SK-N-DZ (cell line): ENCODE measurements at places on chromosomes 2 and 18.

DNA sequence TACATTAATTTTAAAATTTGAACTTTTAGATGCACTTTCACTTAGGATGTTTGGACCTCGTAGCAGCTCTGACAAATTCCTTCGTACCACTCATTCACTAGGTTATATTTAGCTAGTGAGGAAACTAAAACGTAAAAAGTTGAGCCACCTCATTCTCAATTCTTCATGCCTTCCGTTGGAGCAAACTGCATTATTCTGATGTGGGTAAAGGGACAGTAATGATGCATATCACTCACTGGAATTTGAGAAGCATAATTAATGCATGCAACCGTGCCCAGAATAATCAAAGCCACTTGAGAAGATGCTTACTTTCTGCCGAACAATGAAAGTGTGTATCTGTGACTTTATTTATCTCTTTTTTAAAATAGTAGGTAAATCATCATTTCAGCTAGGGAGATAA lies 2.2 kb downstream of the CNOT9 start:
- DNase-seq = no peak

DNA sequence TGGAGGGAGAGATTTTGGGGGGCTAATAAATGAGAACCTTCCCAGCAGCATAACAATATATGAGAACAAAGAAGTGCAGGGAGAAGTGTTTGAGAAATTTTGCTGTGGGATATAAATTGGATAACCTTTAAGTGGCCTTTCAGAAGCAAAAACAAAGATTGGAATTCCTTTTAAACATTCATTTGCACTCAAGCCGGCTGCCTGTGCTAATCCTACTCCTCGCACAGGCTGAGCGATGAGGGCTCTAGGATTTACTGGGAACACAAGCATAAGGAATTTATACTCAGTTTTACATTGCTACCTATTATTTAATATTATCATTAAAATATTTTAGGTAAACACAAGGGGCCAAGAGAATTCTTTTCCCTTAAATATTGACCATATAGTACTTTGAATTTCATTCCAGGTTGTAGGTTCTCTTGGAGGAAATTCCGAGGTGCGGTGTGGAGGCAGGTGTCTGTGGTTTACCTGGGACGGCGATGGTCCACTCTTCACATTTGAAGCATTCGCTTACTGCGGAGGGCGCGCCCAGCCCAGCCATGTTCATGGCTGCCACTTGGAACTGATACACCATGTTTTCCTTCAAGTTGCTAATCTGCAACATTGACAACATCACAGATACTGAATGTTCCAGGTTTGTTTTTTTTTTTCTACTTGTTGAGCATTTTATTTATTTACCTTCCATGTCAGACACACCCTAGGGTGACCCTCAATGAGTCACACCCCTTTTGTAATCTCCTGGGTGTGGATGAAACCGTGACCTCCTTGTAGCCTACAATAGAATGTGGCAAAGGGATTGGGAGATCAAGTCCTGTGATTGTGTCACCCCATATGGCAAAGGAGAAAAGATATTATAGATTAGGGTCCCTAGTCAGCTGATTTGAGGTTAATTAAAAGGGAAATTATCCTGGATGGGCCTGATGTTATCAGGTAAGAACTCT lies 100.1 kb downstream of the MYOM1 start:
- no peak for DNase-seq

- DNase-seq = peak; percentile 73
These were observed 3.7 kb upstream of the GAD1 start for GRCh38 chr2:170812710-170813600.

- no peak for DNase-seq
These were observed 21.2 kb downstream of the CLUL1 start for GRCh38 chr18:617970-618504.

DNA sequence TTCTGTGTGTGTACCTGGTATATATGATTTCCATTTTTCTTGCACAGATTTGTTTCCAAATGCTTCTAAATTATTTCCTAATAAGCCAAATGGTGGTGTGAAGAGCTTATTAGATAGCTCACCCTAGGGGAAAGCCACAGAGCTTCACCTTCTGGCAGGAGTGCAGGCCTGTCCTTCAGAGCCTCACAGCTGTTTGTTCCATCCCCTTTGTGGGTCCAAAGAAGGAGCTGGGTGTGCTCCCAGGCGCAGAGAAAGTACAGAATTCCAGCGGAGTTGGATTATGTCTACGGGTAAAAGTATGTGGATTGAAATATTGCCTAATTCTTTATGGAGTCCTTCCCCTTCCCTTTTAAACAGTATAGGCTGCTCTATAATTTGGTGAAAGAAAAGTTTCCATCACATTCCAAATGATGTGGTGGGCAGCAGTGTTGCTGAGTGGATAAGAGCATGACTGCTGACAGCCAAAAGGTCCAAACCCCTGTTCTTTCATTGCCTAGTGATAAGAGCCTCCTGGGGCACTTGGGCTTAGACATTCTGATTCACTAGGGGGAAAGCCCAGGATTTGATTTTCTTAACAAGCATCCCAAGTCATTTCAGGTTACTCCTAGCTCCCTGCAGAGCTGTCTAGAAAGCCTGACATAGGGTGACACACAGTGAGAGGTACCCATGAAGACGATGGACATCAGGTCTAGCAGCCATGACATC lies 86.6 kb downstream of the WDSUB1 start:
- no peak for DNase-seq

GRCh38 chr18:73038336-73038735 lies 170.5 kb upstream of the NETO1 start:
- no peak for DNase-seq

DNA sequence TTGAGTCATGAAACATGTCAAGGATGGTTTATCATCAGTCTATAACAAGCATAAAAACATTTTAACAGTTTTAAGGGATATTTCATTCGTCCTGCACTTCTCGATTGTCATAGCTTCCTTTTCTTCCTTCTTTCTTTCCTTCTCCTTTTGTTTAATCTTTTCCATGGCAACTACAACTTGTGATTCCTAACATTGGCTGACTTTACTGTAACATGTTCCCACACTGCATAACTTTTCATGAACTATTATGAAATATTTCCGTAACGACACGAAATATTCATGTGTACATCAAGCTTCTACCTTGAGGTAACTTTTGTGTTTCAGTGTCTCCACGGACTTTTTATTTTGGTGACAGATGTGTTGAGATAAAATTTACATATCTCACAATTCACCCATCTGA lies 134.4 kb downstream of the ACTR3 start:
- no peak for DNase-seq

DNA sequence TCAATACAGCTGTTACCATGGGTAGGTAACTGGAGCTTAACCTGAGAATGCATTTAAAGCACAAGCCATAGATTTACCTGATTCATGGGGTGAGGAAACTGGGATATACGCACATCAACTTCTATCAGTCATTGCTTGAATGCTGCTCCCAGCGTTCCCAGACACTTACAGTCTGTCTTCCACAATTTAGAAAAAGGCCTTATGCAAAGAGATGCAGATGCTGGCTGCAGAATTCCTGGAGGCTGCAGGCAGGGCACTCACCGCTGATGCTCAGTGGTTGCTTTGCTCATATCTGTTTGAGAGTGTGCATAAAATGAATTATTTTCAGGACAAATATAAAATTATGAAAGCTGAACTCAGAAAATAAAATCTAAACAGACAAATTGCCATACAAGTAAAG lies 950.7 kb upstream of the PIK3C3 start:
- DNase-seq = peak; percentile 2

DNA sequence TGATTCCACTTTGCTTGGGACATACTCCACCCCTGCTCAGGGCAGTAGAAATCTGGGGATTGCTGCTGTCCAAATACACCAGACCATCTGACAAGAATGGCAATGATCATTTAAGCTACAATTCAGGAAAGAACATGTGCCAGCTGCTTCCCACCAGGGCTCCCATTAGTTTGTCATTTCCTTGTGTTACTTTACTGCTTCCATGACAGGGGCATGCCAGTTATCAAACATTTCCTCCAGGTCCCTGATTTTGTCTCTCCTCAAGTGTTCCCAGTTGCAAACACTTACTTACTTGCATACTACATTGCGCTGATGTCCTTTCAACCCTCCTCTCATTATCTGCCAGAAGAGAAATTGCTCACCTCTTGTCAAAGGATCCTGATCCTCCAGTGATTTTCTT lies 474.5 kb upstream of the DCC start:
- DNase-seq = no peak

DNA sequence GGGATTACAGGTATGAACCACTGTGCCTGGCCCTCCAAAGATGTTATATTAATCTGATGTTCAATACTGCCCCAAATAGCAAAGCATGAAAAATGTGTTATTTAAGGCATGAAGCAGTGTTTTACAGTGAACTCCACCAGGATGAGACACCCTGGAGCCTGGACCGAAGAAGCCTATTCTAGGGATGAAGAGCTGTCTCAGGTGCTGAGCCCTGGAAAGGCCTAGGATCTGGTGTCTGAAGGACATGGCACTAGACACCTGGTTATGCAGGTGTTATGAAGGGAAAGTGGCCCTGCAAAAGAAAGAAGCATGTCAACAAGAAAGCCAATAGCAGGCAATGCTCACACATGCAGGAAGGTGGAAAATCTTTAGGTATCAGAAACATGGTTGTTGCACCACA lies 374.4 kb downstream of the CLIP4 start:
- no peak for DNase-seq

GRCh38 chr2:156797832-156798231 lies 361.7 kb downstream of the GPD2 start:
- no peak for DNase-seq

DNA sequence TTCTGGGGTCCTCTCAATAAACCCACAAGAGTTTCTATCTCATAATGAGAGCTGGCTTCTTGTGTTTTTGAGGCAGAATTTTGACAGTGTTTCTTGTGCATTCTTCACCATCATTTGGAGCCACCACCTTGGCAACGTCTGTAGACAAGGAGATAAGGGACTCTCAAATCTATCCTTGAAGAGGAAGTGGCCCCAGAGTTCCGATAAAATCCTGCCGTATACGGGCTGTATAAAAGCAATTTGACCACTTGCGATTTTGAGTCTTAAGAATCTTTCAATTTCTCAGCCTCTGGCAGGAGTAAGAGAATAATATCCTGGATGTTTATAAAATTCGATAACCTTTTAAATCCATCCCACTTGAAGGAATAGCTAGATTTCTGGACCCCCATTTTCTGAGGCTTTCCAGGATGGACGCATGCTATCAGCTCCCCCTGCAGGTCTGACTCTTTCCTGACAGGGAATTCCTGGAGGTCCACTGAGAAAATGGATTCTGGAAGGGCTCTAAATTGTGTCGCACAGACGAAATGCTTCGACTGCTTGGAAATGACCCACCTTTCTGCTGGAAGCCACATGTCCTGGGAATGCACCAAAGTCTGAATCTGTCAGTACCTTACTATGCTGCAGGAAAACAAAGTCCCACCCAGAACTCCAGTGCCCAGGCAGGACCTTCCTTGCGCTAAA lies 54.1 kb downstream of the E2F6 start:
- peak; percentile 47 for DNase-seq

GRCh38 chr2:64219149-64219548 lies 74.9 kb upstream of the PELI1 start:
- DNase-seq = no peak

GRCh38 chr18:76495006-76495370 lies at the start of gene ZNF516:
ZNF516 (minus strand) TSS chr18:76495242; CDS start chr18:76443054, 52,188 bp downstream.
- peak; percentile 42 for DNase-seq

GRCh38 chr2:231461516-231461971 lies 2.7 kb downstream of the NCL start:
- DNase-seq = no peak

GRCh38 chr2:202337151-202337550 lies 39.0 kb upstream of the BMPR2 start:
- no peak for DNase-seq

DNA sequence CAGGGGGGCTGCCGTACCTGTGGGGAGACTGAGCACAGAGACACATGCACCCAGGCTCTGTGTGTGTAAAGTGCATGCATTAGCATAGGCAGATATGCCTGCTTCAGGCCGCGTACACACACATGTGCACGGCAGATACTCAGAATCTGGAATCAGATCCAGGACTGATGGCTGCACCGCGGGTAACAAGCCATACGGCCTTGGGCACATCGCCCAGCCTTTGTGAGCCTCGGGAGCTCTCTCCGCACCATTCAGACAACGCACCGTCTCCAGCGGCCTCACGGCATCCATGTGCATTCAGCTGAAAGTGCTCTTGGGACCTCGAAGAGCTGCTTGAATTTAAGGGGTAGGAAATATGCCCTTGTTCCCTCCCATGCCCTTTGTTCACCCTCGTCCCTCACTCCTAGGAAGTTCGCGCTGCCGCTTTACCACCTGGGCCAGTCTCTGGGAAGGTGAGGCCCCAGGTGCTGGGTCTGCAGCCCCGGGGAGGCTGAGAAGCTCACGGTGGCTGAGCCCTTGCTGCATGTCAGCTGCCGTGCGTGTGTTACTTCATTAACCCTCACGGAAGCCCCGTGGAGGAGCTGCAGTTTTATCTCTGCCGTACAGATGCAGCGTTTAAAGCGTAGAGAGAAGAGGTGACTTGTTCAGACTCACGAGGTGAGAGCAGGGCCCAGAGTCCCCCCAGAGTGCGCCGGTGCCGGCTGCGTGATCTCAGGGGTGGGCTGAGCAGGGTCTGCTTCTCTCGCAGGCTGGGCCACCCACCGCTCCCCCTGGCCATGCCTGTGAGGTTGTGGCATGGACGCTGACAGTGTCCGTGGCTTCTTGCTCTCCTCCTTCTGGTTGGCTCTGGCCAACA lies 377.7 kb upstream of the MYT1L start:
- DNase-seq = no peak

- DNase-seq = no peak
These were observed 75.6 kb upstream of the RBM44 start for GRCh38 chr2:237723023-237723422.

GRCh38 chr2:239142806-239143205 lies 258.0 kb downstream of the HDAC4 start:
- no peak for DNase-seq

- DNase-seq = peak; percentile 61
These were observed at the start of gene DLGAP1 for GRCh38 chr18:4455113-4455811. DLGAP1 (minus strand) TSS chr18:4455307.

GRCh38 chr2:237980087-237980486 lies 13.3 kb downstream of the UBE2F start:
- DNase-seq = no peak

- DNase-seq = no peak
These were observed 104.3 kb downstream of the VWC2L start for GRCh38 chr2:214515111-214515510.

GRCh38 chr18:47970664-47971531 lies 40.4 kb upstream of the SMAD2 start:
- DNase-seq = no peak

DNA sequence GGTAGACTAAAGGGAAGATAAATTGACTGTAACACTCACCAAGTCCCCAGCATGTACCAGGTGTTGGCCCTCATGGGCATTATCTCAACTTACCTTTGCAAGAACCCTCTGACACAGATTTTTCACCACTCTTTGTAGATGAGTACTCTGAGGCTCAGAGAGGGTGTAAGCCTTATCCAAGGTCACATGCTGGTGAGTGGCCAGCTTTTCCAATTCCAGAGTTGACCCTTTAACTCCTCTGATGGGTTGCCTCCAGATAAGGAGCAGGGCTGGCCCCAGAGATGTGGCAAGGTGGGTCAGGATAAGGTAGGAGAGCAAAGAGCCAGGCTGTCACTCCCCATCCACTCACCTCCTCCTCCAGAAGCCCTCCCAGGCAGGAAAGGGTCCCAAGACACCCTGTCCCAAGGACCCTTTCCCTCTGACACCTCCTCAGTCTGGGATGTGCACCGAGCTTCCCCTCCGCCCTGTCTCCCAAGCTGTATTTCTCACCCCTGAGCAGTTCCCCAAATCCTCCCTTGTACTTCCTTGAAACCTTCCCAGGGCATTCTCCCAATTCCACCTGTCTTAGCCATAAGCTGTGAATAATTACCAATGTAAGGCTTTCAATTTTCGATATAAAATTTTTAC lies 165.9 kb downstream of the ZFP36L2 start:
- no peak for DNase-seq
